ENCODE measurements at places on chromosomes 5 and 9.

- no peak for DNase-seq
These were observed 7.8 kb downstream of the KCNV2 start for GRCh38 chr9:2725126-2725525.

DNA sequence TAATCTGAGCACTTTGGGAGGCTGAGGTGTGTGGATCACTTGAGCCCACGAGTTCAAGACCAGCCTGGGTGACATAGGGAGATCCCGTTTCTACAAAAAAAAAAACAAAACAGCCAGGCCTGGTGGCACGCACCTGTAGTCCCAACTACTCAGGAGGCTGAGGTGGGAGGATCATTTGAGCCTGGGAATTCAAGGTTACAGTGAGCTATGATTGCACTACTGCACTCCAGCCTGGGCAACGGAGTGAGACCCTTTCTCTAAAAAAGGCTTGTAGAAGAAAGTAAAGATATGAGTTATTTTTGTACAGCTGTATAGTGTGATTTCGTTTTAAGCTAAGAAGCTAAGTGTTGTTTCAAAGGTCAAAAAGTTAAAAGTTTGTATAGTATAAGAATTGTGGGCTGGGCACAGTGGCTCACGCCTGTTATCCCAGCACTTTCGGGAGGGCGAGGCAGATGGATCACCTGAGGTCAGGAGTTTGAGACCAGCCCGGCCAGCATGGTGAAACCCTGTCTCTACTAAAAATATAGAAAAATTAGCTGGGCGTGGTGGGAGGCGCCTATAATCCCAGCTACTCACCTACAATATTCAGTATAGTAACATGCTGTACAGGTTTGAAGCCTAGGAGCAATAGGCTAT, 18.8 kb downstream of the UBE2R2 start:
- DNase-seq: no peak

DNA sequence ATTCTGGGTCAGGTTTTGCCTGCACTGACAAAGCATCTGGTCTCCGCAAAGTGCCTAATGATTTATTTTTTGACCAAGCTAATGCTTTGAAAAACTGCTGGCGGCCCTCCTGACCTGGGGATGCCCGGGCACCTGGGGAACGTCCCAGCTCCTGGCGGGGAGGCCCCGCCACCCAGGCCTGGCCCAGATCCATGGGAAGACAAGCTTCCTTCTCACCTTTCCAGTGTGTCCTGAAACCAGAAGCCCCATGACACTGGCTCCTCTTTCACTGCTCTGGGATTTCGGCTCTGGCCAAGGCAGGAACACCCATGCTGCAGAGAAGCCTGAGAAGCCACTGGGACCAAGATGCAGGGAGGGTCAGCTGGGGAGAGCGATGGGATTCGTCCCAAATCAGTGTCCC, 144.1 kb downstream of the SEC61B start:
- DNase-seq: no peak

DNA sequence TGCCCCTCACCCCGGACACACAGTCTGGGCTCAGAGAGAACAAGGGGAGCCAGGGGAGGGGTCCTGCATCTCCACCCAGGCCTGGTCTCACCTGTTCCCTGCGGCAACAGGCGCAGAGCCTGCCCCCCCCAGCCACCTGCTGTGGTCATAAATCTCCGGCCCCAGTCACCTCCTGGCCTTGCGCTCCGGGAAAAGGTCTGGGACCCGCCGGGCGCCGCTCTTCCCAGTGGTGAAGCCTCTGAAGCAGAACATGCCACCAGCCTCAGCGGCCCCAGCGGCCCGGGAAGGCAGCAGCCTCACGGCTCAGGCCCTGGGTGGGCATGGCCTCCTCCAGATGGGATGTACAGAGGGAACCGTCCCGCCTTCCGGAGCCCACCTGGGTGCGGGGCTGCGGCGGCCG, 20.6 kb downstream of the NOTCH1 start:
- DNase-seq: no peak

DNA sequence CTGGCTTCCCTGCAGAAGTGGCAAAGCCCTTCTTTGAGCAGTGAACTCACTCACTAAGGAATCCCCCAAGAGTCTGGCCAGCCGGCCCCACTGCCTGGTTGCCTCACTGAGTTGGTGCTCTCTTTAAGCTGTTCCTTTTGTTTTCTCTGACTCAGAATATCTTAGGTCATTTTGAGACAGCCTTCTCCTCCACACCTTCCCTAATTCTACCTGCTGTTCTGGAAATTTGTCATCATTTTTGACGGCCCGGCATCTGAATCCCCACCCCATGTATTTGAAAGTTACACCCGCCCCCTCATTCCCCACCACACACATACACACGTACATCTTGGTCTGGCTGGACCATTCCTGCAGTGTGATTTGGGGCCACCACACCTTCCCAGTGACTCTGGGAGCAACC, 41.8 kb downstream of the FGF1 start:
- DNase-seq: no peak

DNA sequence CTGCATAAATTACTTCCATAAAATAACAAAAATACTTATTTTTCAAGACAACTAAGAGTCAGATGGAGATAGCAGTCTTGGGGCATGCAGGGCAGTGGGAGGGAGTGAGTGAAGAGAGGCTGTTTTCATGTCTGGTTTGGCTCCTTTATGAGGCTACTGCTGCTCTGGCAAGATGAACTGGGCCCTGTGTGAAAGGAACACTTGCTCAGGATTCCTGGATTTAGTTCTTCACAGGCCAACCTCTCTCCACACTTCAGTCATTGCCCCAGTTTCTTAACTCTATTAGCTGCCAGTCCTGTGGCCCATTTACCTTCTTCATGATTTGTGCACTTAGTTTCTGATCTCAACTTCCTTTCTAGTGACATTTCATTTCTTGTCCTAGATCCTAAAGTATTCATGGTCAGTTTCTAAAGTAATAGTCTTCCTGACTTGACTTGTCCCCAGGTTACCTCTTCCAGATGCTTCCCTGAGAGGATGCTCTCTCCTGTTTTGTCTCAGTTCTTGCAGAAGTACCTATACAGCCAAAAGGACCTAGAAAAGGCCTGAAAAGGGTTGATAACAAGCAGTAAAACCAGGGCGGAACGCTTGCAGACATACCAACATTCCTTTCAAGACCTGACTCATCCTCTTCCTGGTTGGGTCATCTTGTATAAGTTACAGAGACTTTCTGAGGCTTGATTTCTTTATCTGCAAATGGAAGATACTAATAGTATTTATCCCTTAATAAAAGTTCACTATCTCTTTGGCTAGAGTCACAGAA, 77.0 kb upstream of the ZFAND5 start:
- DNase-seq: no peak

DNA sequence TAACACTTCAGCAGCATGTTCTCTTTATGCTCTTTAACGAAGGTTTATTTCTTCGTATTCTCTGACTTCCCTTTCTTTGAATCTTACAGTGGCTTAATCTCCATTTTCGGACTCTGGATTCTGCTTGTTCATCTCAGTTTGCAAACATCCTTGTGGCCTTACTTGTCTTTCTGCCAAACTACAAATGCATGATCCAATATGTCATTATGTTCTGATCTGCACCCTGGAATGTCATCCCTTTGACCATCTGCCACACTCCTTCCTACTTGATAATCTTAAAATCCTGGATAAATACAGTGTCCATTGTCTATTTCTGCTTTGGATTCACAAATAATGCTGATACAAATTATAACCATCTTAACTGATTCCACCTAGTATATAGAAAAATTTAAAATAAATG, 499.2 kb downstream of the CDH18 start:
- no peak for DNase-seq

- peak; percentile 28 for DNase-seq
These were observed 91.1 kb upstream of the RNF180 start for GRCh38 chr5:64074533-64074932.

DNA sequence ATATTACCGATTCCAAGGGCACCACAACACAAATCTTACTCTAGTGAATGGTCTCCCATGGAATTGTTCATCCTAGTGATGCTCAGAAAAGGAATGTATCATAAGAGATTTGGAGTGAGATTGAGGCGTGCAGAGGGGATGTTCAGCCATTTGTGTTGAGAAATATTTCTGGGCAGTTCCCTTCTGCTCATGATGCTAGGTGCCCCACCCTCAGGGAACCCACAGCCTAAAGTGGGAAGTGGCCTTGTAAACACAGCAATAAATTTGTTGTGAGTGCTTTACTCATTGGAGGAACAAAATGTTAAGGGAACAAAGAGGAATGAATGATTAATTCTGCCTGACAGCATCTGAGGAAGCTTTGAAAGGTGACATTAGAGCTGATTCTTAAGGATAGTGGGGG, 129.9 kb downstream of the TLE4 start:
- no peak for DNase-seq

GRCh38 chr9:97529363-97530076, 28.1 kb downstream of the TMOD1 start:
- peak; percentile 91 for DNase-seq

DNA sequence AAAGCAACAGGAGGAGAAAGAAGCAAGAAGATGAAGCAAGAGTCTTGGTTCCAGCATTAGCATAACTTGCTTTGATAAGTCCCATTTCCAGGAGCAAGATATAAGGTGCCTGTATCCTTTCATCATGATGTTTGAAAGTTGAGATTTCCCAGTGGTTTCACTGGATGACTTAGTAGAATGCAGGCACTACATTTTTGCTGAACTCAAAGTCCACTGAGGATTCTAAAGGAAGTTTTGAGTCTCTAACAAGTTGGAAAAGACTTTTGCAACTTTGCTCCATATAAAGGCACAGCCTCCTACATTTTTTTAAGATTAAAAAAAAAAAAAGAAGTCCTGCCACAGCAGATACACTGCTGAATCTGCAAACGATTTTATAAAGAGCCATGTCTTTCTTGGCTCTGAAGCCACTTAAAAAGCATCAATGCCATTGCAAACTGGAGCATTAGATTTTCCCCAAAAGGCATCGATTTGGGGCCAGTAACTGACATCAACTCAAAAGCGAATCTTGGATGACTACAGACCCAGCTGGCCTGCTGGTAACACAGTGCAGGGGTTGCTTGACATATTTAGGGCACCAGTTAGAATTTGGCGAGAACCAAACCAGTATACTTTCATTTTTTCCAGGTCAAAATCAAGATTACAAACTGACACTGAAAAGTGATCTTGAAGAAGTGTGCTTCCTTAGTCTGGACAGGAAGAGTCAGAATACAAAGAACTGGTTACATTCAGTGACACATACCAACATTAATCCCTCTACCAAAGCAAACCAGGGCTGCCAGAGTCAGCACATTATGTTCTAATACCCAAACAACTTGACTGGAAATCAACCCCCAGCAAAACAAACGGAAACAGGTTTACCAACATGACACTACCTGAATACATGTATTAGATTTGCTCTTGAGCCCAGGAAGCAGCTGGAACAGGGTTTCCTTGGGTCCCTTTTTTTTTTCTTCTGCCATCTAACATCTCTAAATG, 39.1 kb upstream of the KCNV2 start:
- no peak for DNase-seq

DNA sequence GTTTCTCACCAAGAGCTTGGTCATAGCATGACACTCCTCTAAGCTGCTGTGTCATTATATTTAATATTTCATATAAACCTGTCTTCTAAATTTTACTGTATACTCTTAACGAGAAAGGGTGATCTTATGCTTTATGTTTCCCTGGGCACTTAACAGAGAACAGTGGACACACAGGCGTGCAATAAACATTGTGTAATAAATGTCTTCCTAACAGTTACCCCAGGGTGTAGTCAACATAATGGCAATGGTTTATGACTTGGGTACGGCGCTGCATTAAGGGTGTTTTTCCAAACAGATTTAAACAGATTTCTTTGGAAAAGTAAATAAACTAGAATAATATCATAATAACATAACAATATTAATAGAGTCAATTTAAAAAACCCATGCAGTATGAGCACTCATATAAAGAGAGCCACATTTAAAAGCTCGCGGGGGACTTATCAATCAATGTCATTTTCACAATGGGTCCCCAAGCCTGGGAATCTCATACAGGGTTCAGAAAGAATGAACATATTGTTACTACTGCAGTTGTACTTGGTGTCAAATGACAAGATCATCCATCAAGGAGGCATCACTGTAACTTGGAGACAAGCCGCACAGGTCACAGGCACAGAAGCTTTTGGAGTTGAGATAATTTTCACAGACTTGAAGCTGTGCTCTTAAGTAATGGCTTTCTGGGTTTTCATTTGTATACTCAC, 376.4 kb downstream of the CTNND2 start:
- DNase-seq: no peak

GRCh38 chr5:1885404-1885755, 2.7 kb upstream of the IRX4 start:
- DNase-seq: no peak

- no peak for DNase-seq
These were observed 262.5 kb downstream of the TUSC1 start for GRCh38 chr9:25415718-25416117.

DNA sequence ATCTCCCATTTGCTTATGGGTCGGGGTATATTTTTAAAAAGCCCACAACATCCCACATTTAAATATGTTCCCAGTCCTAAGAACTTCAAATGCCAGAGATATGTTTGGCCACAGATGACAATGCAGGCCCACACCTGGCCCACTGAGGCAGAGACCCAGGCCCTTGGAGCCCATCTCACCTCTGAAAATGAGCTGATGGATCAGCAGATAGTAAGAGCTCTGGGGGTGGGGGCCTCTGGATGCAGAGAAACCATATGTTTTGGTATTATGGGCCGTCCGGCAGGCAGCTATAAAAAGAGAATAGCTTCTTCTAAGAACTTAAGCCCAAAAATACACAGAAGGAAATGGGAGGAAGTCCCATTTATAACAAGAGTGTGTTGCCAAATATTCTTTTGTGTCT, 256.0 kb downstream of the GRIA1 start:
- DNase-seq: no peak

- no peak for DNase-seq
These were observed 18.5 kb upstream of the FKTN start for GRCh38 chr9:105539452-105539851.

DNA sequence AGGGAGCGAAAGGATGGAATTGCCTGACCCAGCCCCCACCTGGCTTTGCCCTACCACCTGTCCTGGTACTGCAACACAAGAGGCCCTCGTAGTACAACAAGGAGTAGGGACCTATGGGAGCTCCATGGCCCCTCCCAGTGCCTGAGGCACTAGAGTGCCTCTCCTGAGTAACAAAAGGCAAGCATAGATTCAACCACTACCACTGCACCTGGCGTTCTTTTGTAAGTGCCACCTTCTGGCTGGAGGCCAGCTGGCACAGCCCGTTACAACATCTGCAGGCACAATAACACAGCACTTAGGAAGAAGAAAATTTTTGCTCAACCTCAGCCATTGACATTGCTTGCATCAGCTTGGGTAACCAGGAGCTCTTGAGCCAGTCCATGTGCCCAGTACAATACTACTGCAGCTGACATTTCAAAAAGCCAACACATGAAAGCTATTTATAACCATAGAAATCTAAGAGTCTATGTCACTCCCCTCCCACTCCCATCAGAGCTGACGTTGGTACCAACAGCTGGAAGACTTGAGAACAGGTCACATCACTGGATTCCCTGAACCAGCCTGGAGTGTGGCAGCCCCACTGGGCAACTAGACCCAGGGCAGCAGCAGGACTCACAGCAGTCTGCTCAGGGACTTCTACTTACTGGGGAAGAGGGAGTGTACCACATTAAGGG, 17.7 kb upstream of the FAM174A start:
- DNase-seq: no peak

DNA sequence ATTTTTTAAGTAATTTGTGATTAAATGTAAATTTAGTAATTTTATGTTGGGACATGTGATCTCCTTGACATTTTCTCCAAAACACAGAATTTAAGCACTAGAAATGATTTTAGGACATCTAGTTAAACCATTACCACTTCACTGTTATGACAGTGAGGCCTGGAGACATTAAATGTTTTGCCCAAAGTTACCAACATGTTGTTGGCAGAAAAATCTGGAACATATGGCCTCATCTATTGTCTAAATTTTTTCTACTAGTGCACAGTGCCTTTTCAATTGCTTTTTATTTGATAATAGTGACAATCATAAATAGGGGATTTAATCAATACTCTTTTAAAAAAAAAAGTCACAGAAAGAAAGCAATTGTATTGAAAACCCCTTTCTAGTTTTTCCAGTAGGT, 45.6 kb downstream of the PIK3R1 start:
- no peak for DNase-seq
